ENCODE measurements at places on chromosomes 12 and 14.

GRCh38 chr14:100056964-100057795 lies 8.0 kb upstream of the EVL start:
- DNase-seq = no peak

DNA sequence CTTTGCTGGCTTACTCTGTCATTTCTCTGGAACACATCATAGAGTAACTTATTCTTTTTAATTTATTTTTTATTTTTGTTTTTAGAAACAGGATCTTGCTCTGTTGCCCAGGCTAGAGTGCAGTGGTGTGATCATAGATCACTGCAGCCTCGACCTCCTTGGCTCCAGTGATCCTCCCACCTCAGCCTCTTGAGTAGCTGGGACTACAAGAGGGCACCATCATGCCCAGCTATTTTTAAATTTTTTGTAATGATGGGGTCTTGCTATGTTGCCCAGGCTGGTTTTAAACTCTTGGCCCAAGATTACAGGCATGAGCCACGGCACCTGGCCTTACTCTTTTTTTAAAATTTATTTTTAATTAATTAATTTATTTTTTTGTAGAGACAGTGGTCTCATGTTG lies 32.2 kb upstream of the RD3L start:
- DNase-seq = no peak

DNA sequence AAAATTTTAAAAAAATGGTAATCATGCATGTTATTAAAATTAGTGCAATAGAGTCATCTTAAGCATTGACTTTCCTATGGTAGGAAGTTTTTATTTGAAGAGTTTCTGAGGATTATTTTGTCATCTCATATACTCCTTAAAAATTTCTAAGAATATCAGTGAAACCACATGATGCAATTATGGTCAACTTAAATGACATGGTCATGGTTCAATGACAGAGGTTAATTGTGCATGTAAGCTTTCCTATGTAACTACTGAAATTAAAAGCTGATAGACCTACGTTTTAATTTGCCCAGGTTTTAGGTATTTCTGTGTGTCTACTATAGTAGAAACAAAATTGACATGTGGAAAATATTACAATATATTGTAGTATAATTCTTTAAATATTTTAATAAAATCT lies 21.0 kb upstream of the LMO3 start:
- no peak for DNase-seq

DNA sequence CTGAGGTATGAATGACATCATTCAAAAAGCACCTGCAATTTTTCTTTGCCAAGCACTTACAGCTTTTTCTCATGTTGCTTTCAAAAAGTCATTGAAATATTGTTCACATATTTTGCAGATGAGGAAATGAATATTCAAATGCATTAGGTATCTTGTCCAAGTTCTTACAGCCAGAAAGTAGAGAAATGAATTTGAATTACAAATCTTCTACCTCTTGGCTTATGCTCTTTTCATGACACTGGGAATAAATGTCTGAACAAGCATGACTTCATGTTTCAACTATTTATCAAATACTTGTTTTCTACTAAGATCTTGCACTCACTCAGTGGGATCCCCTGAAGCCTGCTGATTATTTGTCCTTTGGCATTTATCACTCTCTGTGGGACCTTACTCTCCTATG lies 267.2 kb upstream of the BTG1 start:
- DNase-seq = no peak

DNA sequence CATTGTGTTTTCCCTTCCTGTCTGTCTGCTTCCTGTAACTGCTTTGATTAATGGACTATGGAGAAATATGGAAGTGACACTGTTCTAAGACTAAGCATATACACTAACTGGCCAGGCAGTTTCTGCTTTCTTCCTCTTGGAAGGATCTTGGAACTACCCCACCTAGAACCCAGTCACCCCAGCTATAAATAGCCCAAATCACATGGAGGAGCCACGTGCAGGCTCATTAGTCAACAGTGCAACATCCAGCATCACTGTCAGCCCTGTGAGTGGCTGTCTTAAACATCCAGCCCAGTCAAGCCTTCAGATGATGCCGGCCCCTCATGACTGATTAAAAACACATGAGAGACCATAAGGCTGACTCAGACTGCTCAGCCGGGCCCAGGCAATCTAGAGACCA lies 39.2 kb downstream of the BCAT1 start:
- no peak for DNase-seq

DNA sequence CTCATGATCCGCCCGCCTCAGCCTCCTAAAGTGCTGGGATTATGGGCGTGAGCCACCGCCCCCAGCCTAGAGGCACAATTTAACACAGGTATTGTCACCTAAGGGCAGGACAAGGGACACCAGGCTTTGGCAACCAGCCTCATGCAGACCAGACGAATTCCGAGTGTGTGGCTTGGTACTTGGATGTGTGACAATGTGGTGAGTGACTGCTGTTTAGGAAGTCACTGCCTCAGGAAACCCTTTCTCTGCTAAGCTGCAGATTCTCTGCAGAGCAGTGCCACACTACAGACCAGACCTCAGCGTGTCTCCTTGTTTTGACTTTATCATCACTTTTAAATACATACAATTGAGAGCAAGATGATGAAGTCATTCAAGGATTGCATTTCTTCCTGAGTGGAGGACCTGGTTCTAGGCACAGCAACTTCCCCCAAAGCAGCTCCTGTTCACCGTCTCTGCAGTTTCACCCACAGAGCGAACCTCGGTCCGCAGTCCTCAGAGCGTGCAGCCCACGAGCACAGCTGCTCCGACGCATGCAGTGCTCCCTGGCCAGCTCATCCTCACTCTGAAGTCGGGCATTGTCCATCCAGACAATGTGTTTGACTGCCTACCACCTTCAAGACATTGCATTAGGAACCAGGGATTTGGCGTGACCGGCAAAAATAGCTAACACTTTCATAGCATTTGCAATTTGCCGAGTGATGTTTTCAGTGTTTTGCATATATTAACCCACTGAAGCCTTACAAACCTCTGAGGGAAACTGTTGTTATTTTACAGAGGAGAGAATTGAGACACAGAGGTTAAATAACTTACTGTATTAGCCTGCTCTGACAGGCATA lies 235.2 kb downstream of the CHST11 start:
- DNase-seq = no peak

Measured in cortex of kidney (tissue), 1 donor.